Activated CD4-positive, alpha-beta T cell treated with anti-CD3 and anti-CD28 coated beads, Interleukin-2, amount 10 ng/mL, durations not matched to agents 7 days and 5 days (primary cell): ENCODE measurements at places on chromosomes 1 and 21.

- no peak for DNase-seq
Observed at GRCh38 chr1:201551877-201552731, 13.2 kb downstream of the NAV1 start.

- DNase-seq = no peak
Observed at GRCh38 chr1:201884425-201884824, 4.3 kb upstream of the SHISA4 start.

- no peak for DNase-seq
Observed at GRCh38 chr1:164054331-164054730, 504.7 kb upstream of the PBX1 start.

DNA sequence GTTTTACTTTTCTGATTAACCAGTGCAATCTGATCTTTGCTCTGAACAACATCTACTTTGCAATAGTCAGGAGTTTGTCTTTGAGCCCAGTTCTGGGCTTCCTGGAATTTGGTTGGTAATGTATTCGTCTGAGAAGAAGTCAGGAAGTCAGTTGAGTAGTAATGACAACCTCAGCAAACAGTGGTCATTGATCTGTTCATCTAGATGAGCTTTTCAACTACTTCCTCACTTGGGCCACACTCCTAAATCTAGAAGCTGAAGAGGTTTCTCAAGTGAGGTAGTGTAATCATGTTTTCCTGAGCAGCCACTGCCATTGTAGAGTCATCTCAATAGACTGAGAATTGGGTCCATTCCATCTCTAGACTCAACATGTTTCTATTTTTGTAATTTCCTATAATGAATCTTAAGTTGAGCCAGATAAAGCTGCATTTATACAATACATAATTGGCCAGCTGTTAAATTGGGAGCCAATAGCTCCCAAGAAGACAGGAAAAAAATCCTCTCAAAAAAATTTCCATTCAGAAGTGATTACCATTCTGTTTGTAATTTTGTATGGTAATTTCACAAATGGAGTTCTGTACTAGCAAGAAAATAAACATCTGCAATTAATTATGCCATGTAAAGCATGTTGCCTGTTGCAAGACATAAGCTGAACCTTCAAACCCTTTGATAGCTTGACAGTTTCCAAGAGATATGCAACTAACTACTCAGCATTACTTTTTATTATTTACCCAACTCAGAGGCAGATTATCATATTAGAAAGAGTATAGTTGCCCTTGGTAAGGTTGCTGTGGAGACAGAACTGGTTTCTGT lies 49.6 kb downstream of the WDR64 start:
- no peak for DNase-seq

- no peak for DNase-seq
Observed at GRCh38 chr1:153608742-153609584, 4.0 kb downstream of the S100A16 start.

GRCh38 chr1:116428576-116428975 lies 55.5 kb downstream of the ATP1A1 start:
- DNase-seq = no peak

GRCh38 chr1:27284425-27285273 lies 37.3 kb upstream of the TMEM222 start:
- peak; percentile 94 for DNase-seq

DNA sequence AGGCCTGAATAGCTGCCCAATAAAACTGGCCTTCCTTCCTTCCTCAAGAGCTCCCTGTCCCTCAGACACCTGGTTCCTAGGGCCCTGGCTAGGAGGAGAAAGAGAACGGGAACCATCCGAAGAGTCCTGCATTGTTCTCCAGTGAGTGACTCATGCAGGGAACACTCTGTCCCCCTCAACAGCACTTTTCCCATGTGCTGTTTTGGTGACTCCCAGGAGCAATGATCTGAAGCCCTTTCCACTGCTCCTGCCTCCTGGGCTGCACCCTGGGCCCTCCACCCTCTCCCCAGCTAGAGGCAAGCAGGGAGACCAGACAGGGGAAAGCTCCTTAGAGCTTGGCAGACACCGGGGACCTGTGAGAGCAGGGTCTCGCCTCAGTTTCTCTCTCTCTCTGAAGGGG lies 18.9 kb downstream of the TNNT2 start:
- no peak for DNase-seq

- no peak for DNase-seq
Observed at GRCh38 chr21:15706696-15707095, 23.1 kb upstream of the USP25 start.

DNA sequence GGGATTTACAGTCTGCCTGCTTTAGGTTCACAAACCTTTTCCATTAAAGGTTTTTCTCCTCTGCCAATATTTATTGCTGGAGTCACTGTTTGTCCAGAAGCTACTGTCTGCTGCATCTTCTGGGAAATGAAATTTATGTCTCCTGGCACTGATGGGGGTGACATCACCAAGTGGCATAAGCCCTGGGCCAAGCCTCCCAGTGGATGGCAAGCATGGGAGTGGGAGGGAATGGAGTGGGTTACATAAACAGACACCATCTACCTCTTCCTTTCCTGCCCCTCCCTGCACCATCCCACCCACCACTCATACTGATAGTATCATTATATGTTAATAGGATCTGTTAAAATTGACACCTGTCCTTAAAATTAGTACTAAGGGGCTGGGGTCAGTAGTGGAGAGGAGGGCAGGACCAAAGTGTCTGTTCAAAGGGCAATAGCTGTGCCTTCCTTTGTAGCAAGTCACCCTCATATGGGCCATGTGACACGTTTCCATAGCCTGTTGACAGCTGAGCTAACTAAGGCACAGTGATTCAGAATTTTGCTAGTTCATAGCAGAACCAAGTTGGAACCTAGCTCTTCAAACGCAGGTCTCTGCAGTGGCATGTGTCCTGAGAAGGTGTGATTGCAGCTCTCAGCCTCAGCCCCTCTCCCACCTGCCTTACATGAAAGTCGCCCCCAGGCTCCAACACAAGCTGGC lies 71.0 kb downstream of the MAB21L3 start:
- DNase-seq = no peak

DNA sequence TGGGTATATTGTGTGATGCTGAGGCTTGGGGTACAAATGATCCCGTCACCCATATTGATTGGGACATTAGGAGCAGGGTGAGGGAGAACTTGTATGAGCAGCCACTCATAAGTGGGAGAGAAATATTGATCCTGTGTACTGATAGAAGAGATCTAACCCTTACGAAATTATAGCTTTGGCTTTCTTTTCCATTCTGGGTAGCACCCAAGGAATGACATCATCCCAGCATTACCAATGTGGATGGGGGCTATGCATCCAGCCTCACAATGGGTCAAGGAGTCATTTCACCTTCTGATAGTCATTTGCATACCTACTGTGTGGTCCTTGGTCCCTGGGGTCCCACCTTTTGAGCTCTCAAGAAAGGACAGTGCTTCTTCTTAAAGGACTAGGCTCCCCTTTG lies 1.9 kb upstream of the NAV1 start:
- no peak for DNase-seq

DNA sequence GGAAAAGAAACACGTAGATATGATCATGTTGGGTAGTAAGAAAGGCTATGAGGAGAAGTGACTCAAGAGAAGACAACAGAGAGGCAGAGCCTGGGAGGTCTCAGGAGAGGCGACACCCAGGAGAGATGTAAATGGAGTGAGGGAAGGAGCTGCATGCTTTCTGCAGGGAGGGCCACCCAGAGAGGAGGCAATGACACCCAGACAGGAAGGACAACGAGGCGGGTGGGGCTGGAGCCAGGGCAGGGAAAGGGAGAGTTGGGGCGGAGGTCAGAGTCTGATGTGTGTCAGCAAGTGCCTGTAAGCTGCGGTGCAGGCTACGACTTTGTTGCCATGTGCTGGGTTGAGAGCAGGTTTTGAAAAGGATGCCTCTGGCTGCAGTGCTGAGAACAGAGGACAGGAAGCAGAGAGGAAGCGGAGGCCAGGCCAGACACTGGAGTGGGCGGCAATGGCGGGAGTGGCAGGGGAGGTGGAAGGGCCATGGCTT lies 31.3 kb downstream of the SLC1A7 start:
- DNase-seq = no peak

- no peak for DNase-seq
Observed at GRCh38 chr1:107871259-107871658, 93.7 kb downstream of the VAV3 start.

GRCh38 chr1:53340660-53341520 lies 13.0 kb upstream of the LRP8 start:
- no peak for DNase-seq

DNA sequence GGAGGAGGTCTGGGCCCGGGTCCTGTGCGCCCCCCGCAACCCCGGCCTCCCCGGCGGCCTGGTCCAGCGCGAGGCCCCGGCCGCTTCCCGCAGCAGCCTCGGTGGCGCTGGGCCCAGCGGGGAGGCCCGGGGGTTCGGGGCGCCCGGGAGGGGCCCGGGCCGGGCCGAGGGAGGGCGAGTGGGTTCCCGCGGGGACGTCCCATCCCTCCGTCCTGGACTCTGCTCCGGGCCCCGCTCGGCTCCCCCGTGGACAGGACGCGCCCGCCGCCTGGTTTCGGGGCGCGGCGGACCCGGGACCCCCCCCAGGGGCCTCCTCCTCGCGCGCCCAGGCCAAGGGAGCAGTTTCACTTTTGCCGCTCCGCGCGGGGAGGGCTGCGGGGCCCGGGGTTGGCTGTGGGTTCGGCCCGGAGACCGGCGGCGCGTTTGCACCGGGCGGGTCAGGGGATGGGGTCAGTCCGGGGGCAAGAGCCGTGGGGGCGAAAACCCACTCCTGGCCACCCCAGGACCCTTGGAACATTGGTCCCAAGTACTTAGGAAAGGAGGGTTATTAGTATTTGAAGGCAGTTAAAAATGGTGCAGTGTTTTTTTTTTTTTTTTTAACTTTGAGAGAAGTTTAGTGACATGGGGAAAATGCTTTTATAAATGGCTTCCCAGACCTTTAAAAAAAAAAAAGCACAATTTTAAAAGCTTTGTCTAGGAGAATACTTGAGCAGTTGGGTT lies 677 bp downstream of the AGPAT3 start:
- DNase-seq = peak; percentile 66

DNA sequence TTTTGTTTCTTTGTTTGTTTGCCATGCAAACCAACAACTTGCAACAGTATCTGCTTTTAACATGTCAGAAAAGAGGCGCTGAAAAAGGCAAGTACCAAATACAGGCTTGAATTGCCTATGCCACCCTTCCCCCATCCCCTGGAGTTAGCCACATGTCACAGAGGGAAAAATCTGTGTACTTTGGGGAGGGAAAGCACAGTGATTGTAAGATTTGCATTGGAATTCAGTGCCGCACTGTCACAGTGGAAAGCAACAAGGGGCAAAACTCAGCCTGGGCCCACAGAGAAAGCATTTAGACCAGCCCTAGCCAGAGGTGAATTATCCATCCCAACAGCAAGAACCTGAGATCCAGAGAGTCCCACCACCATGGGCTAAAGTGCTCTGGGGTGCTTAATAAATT lies 52.4 kb upstream of the ACADM start:
- no peak for DNase-seq

DNA sequence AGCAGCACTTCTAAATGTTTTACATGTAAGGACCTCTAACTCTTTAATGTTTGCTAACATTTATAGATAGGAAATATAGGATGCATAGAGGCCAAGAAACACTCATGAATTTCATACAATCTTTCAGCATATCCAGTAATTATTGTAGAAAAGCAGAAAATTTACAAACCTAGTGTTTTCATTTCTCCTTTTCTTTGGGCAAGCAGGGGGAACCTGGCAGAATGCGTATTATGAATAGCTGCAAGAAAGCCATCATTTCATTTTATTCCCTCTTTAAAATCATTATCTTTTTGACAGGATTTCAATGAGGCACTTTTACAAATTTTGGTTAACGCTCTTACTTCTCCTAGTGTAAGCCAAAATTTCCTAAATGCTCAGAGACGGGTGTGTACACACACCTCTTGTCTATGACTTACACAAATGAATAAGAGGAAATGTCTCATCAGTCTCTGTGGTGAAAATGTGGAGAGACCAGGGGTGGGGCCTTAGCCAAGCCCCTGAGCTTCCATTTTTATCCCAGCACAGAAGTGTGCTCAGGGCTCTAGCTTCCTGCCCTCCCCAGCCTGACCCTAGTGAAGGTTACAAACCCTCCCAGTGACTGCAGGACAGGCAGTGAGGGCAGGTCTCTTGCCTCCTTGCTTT lies 91.6 kb downstream of the LRRC8C start:
- DNase-seq = peak; percentile 38

- no peak for DNase-seq
Observed at GRCh38 chr1:190169311-190170067, 308.2 kb downstream of the BRINP3 start.

GRCh38 chr1:44775930-44776729 lies 790 bp downstream of the RPS8 start:
- DNase-seq = peak; percentile 45

GRCh38 chr1:226176870-226177269 lies 9.7 kb downstream of the ACBD3 start:
- DNase-seq = no peak

DNA sequence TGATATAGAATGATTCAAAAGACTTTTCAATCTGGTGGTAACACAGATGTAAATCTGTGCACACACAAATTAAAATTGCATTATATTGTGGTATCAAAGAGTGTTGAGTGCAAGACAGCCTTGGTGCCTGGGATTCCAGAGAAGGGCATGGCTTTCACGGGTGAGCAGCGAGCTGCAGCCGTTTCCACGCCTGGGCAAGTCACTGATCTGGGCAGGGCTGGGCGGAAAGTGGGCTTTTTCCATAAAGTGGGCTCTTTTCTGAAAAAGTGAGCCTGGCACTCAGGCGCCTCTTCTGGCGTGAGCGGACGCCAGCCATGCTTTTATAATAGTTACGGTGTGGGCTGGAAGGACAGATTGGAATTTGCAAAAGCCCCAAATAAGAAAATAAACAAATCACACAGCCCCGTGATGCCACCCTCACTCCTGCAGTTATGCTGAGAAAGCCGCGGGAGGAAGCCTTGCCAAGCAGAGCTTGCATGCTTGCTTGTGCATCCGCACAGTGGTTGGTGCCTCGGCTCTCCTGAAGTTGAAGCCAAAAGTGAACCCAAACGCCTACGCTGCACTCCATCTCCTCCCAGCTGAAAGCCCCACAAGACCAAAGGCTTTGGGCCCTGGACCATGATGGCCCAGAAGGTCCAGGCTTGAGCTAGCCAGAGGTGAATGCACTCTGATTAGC lies 7.1 kb upstream of the C1orf115 start:
- DNase-seq = no peak

DNA sequence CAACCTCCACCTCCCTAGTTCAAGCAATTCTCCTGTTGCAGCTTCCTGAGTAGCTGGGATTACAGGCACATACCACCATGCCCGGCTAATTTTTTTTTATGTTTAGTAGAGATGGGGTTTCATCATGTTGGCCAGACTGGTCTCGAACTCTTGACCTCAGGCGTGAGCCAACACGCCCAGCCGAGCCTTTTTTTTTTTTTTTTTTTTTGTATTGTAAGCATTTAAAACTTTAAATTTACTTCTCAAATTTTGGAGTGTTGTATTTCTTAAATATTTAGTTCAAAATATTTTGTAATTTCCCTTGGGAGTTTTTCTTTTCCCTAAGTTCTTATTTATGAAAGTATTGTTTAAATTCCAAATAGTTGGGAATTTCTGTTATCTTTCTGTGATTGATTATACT lies 9.2 kb upstream of the SCAF4 start:
- DNase-seq = no peak

GRCh38 chr1:50517488-50517887 lies 94.2 kb upstream of the DMRTA2 start:
- no peak for DNase-seq

GRCh38 chr1:50993645-50994044 lies 23.6 kb downstream of the CDKN2C start:
- no peak for DNase-seq
